NCI-H345 (cell line): ENCODE measurements at places on chromosomes 2 and 18.

DNA sequence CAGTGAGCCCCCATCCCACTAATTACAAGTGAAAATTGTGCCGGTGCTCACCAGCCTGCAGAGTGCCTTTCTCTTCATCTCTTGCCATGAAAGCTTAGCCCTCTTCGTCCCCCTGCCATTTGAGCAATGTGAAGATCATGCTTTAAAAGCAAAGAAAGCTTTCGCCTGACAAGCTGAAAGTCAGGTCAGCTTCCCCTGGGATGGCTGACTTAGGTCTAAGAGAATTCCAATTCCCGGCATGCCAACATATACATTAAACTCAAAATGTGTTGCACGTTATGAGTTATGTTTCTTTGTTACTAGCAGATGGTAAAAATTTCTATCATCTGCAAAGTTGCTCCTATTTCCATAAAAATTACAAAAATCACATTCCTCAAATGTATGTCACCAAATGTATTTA, 129.8 kb downstream of the AFF3 start:
- DNase-seq, result no peak

- no peak for DNase-seq
These were observed 95.6 kb downstream of the ITGA4 start for GRCh38 chr2:181552808-181553207.

GRCh38 chr2:231666171-231667095, 41.9 kb upstream of the PTMA start:
- DNase-seq, result no peak

- no peak for DNase-seq
These were observed 136.4 kb upstream of the CELF4 start for GRCh38 chr18:37701967-37702366.

DNA sequence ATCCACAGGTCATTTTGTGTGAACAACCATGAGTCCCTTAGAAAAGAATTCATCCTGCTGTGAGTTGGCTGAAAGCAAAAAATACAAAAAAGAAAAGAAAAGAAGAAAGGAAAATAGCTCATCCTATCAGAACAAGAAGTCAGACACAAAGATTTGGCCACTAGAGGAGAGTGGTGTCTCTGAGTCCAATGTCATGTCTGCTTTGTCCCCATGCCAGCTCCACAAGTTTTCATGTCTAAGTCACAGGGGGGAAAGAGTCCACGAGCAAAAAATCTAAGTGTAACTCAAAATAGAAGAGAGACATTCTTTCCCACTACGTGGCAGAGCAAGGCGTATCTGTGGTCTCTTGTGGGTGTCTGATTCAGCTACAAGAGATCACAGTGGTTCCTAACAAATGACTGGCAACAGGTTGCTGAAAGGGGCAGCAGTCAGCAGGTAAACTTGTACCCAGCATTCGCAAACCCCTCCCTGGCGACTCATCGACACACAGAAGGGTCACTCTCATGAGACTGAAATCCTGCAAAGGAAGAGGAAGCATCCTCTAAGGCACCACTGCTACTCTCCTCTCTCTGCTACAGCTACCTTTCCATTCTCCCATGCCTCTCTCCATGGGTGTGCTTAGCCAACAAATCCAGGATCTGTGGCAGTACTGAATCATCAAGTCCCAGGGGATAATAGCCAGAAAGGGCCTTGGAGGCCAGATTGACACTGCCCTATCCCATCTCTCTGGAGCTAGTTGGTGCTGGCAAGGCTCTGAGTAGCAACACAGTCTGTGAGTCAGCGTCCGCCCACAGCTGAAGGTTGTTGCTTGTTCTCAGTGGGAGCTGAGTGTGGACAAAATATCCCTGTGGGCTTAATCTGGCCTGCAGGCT, 123.0 kb upstream of the SLC39A10 start:
- DNase-seq, result no peak

DNA sequence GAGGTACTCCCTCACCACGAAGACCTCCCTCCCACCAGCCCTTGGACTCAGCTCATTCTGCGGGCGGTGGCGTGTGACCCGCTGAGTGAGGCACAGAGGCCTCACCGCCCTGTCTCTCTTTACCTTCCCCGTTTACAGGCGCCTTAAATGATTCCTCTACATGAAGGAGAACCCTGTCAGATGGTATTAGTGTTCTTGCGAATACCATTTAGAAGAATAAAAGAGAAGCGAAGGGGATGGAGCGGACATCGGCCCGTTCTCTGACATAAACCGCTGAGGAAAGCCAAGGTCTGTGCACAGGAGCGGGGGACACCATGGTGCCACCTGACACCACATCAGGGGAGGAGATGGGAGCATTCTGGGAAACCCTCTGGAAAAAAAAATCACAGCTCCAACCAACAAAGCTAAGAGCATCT, 179.8 kb downstream of the HDAC4 start:
- no peak for DNase-seq

DNA sequence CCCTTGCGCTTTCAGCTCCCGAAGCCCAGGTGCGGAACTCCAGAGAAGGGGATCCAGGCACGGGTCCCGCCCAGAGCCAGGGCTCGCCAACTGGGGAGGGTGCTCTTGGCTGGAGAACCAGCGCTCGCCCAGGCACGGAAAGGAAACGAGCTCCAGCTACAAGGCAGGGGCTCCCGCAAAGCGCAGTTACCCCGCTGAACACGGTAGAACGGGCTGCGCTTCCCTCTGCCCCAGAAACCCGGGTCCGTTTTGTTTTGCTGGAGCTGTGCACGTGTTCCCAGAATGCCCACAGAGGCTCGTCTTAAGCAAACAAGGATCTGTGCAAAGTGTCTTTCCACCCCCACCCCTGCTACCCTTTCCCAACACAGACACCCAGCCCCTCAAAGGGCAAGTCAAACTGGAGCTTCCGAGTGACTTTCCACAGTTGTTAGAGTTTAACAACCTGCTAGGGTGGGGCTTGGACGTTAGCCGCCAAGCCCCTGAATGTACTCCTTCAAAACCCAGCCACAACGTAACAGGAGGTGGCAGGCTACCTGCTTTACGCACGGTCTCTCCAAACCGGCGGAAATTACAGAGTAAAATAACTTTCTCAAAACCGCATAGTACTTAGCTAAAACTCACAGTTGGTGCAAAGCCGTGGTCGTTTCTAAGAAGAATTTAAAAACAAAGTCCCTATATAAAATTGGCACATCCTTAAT, 775 bp downstream of the RNF125 start:
- peak; percentile 32 for DNase-seq

GRCh38 chr2:52368141-52368540, 1336.2 kb upstream of the NRXN1 start:
- no peak for DNase-seq

- no peak for DNase-seq
These were observed 112.9 kb upstream of the GYPC start for GRCh38 chr2:126543081-126543480.

- DNase-seq, result peak; percentile 37
These were observed 246.8 kb downstream of the DYSF start for GRCh38 chr2:71700041-71700657.

DNA sequence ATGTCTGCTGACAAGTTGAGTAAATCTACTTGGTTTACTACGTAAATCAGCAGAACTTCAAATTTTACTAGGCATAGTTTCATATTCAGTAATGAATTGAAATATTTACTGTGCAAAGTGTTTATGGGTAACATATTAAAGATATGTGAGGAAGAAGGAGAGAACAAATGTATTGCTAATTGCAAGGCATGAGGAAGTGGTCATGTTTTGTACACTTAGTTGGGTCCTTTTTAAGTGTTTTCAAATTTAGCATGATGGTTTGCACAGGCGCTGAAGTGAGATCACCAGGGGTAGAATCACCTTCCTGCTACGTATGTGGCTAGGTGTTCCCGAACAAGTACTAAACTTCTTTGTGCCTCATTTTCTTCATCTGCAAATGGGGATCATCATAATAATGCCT, 1534.4 kb downstream of the LRP1B start:
- DNase-seq, result no peak

- DNase-seq, result no peak
These were observed 79.4 kb downstream of the NEB start for GRCh38 chr2:151654891-151655290.

- no peak for DNase-seq
These were observed 28.6 kb downstream of the KCMF1 start for GRCh38 chr2:84999553-84999955.

GRCh38 chr2:15923597-15923996, 16.8 kb upstream of the MYCN start:
- DNase-seq, result no peak

DNA sequence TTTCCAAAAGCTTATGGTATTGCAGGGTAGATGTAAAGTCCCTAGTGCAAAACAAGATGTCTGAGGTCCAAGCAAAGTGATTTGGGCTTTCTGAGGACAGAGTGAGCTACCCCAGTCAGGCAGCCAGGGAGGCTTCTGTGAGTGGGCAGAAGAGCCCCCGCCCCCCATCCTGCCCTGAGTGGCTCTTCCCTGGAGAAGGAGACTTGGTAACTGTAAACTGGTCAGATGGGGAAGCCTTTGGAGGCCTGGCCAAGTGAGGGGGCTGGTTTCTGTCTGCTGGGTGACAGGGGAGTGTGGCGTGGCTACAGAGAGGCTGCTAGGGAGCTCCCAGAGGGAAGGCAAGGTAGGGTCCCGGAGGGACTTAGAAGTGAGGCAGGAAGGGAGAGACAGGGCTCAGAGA, 181.3 kb upstream of the HAAO start:
- DNase-seq, result no peak

DNA sequence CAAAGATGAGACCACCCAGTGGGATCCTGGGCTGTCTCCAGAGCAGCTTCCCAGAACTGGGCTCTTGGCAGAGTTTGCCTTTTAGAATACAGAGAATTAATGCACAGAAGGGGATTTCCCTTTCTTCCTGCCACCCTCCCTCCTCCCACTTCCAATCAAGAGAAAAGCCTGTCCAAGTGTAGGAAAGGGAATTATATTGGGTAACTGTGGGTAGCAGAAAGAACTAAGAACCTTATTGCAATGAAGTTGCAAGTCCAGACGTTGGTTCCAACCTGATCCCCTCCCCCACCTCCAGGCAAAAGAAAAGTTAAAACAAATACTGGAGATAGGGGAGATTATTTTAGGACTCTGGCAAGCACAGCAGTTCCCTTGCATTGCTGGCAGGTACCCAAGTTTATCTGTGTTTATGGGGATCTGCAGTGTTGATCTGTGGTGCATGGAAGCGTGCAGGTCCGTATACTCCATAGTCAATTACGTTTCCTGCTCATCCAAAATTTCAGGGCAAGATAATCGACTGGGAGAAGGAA, 114.3 kb downstream of the PRKCE start:
- peak; percentile 53 for DNase-seq

DNA sequence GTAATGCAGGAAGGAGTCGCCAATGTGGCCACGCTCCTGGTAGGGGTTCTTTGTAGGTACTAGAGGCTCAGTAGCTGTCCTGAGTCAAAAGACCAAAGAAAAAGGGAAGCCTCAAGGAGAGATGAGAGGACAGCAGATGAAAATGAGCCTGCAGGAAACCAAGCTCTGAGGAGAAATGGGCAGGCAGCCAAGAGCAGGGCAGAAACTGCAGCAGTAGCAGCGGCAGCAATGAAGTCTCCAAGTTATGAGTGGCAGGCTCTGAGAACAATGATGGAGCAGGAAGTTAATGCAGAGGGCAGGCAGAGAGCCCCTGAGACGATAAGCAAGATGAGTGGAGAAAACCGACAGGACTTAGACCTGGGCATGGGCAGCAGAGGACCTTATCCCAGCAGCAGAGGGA, 48.2 kb upstream of the TMEM200C start:
- DNase-seq, result peak; percentile 41

DNA sequence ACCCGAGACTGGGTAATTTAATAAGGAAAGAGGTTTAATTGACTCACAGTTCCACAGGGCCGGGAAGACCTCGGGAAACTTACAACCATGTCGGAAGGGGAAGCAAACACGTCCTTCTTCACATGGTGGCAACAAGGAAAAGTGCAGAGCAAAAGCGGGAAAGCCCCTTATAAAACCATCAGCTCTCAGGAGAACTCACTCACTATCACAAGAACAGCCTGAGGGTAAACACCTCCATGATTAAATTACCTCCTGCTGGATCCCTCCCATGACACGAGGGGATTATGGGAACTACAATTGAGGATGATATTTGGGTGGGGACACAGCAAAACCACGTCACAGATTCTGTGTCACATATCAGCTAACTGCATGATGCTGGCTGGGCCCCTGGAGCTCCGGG, 11.4 kb downstream of the TCF23 start:
- DNase-seq, result no peak

DNA sequence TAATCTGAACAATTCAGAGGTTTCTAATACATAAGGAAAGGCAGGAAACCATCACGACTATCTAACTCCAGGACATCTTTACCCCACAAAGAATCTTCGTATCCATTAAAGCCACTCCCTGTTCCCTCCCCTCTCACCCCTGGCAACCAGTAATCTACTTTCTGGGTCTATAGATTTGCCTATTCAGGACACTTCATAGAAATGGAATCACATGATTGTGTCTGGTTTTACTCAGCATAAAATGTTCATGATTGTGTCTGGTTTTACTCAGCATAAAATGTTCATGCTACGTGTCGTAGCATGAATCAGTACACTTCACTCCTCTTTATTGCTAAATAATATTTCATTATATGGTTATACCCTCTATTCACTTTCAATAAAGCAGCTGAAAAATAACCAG, 11.6 kb downstream of the FECH start:
- DNase-seq, result no peak

DNA sequence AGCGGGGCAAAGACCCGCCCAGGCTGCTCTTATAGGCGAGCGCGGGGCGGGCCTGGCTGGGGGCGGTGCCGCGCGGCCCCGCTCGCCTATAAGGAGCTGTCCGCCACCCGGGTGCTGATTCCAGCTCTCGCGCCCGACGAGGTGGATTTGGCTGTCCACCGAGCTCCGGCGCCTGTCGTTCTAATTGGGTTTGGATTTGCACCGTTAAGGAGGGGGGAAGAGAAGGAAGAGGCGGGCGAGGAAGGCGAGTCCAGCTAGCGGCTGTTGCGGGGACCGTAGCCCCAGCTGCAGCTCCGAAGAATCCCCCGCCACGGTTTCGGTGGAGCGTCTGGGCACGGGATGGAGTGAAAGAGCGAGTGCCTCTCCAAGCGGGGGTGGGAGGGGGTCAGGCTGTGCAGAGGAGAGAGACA, at the start of gene CNTNAP5:
Gene CNTNAP5, plus strand, starts transcription at position 117 of the 410 bp plus-strand sequence. CDS start 364 bp downstream, outside the sequence.
- DNase-seq, result peak; percentile 77

GRCh38 chr18:80202264-80202998, 44.9 kb downstream of the PARD6G start:
- no peak for DNase-seq

GRCh38 chr2:130912471-130912870, 75.8 kb downstream of the ARHGEF4 start:
- DNase-seq, result no peak

GRCh38 chr18:44229693-44230108, 451.0 kb upstream of the SETBP1 start:
- DNase-seq, result no peak

- peak; percentile 72 for DNase-seq
These were observed 7.6 kb upstream of the CHRNA1 start for GRCh38 chr2:174771631-174772471.

GRCh38 chr2:72981536-72981935, 64.2 kb downstream of the EMX1 start:
- DNase-seq, result peak; percentile 1

DNA sequence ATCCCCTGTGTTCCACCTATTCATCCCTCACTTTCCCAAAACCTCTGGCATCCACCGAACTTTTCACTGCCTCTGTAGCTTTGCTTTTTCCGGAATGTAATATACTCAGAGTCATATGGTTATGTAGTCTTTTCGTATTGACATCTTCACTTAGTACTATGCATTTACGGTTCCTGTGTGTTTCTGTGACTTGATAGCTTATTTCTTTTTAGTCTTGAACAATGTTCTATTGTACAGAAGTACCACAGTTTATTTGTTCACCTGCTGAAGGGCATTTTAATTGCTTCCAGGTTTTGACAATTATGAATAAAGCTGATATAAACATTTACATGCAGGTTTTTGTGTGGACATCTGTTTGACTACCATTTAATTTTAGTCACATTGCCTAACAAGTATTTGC, 154.7 kb upstream of the DOK6 start:
- peak; percentile 59 for DNase-seq

GRCh38 chr2:195356026-195356425, 301.0 kb upstream of the SLC39A10 start:
- no peak for DNase-seq
